ENCODE measurements at places on chromosomes 7 and 10.

- no peak for DNase-seq
These were observed 40.4 kb downstream of the PDIA4 start for GRCh38 chr7:148987751-148988512.

DNA sequence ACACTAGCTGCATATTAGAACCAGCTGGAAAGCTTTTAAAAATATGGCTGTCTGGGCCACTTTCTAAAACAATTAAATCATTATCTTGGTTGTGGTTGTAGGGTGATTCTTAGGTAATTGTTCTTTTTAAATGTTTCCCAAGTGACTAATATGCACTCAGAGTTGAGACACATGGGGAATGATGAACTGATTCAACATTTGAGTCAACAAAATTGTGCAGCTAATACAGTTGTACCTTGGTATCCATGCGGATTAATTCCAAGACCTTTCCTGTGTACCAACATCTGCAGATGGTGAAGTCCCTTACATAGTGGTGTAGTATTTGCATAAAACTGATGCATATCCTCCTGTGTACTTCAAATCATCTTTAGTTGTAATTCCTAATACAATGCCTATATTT, 242.2 kb downstream of the ATRNL1 start:
- DNase-seq, result no peak

DNA sequence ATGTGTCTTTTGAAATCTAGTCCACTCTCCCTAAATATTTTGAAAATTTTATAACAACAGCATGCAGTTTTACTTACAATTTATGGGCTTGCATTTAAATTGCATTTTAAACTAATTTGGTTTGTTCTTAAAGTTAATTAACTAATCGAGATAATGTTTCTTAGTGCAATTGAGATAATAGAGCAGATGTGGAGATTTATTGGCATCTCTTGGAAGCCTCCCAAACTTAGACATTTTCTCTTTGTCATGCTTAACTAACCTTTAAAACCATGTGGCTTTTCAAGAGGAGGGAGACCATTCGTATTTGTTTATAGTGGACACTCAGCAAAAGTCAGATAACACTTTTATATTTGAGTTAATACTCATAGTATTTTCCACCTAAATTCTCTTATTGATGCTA, 887.0 kb upstream of the CELF2 start:
- DNase-seq, result no peak

- DNase-seq, result no peak
These were observed 148.1 kb downstream of the HTR7 start for GRCh38 chr10:90709727-90710126.

DNA sequence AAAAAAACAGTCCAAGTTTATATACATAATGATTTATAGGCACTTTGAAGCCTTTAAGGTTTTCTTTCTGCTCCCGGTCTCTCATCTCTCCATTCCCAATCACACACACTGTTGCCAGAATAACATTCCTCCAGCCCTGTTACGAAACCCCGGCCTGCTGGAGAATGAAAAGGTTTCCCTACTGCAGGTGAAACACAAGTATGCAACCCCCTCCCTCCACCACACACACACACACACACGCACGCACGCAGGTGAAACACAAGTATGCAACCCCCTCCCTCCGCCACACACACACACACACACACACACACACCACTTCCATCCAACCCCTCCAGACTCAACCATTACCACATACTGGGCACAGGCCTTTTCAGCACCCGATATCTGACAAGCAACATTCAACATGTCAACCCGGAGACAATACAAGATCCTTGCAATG, 87.5 kb downstream of the PARD3 start:
- no peak for DNase-seq

GRCh38 chr10:125700355-125700911, 17.5 kb upstream of the TEX36 start:
- no peak for DNase-seq

DNA sequence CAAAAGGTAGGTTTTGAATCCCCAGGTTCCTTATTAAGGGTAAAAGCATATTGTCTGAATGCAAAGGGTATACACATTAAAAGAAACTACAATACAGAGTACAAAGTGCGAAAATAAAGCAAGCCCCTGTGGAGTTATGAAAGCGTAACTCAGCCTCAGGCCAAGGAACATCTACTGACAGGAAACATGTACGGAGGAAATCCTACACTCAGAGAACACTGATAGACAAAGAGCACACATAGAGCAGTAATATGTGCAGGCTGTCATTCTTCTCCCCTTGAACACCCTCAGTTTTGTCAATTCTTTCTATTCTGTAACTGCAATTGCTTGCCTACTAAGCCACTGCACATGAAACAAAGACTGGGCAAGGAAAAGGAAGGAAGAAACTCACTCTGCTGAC, 150.2 kb downstream of the DGKB start:
- no peak for DNase-seq

DNA sequence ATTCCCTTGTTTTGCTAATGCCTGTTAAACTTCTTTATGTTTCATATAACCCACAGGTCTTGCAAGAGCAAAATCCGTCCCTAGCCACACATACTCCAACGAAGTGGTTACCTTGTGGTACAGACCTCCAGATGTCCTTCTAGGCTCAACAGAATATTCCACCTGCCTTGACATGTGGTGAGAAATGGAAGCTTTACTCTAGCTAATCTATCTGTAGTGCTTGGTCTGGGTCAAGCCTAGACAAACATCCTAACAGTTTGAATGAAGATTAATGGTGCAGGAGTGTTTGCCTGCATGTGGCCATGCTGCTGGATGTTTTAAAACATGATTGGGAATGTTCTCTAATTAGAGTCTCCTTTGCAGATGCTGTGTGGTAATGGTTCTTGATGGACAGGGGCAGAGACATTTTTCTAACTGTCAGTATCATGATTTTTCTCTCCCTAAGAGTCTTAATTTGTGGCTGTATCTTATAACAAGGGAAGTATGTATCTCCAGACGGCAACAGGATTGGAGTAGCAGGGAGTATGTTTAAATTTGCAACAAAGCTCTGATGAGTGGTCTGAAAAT, 308.5 kb upstream of the FZD1 start:
- DNase-seq, result no peak

- DNase-seq, result no peak
These were observed 102.3 kb upstream of the RHEB start for GRCh38 chr7:151621961-151622360.

- DNase-seq, result no peak
These were observed 21.7 kb downstream of the PAPOLB start for GRCh38 chr7:4840079-4840501.

- no peak for DNase-seq
These were observed 123.9 kb downstream of the LRRC4 start for GRCh38 chr7:127907110-127908040.

GRCh38 chr10:72244573-72245038, 28.5 kb upstream of the ASCC1 start:
- DNase-seq, result no peak

DNA sequence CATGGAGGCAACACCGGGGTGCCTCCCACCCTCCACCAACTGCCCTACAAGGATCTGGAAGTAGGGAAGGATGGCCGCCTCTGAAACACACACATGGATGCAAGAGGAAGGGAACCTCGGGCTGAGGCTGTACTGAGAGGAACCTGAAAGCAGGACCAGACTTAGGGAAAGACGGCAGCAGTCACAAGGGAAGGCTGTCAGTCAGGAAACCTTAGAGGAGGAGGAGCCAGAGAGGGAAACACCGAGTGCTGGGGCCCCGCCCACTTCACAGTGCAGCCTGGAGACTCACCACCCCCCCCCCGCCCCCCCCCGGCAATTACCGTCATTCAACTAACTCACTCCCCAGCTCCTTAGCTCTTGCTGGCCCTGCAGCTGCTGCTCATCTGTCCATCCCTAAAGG, 2.5 kb downstream of the CYREN start:
- no peak for DNase-seq

DNA sequence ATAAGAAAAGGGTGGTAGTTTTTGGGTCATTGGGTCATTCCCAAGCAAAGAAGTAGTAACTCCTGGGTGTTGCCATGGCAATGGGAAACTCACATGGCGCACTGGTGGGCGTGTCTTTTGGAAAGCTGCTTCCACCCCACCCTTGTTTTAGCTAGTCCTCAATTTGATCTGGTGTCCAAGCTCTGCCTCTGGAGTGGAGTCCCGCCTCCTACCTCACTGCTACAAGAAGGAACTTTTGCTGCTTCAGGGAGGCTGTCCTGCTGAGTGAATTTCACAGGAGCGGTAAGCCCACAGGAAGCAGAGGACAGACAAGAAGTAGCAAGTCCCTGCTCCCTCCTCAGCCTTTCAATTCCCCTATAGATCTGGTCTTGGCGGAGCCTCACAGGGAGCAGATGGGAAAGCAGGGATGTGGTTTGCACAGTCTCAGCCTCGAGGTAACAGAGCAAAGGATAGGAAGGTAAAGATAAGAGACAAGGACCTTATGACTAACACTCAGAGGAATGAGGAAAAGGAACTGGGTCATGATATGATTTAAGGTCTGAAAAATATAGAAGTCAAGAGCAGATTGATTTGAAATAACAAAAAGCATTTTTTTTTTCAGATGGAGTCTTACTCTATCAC, 700.3 kb downstream of the TNS3 start:
- DNase-seq, result no peak

GRCh38 chr7:75054744-75055143, 18.9 kb downstream of the RCC1L start:
- peak; percentile 55 for DNase-seq

DNA sequence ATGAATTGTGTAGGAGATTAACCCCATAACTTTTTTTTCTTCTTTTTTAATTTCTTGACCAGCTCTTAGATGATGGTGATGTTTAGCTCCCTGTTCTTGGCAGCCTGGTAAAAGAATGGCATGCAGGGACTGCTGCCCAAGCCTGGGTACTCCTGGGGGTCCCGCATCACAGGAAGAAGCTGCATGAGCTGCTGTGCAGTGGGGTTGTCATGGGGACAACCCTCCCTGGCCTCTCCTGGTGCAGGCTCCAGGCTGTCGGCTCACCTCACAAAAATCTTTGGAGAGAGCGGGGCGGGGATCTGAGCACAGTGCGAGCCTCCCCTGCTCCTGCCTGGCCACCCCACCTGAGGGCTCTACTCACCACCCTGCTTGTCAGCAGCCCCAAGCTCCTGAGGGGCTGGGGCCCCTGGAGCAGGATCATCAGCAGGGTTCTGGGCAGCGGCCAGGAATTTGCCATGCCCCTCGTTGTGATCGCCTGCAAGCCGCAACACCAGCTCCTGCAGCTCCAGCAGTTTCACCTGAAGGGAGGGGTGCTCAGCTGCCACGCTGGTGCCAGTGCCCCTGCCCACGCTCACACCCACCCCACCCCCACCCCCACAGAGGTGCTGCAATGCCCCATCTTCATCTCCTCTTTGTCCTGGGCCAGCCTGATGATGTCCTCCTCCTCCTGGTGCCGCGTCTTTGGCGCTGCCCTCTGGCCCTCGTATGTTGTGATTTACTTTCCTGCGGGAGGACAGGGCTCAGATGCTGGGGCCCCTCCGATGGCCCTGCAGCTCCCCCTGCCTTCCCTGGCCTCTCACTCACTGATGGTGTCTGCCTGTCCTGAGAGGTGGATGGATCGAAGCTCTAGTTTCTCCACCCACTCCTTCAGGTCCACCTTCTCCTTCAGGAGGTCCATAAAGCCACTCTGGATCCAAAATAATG, 15.5 kb upstream of the MTPAP start:
- no peak for DNase-seq

DNA sequence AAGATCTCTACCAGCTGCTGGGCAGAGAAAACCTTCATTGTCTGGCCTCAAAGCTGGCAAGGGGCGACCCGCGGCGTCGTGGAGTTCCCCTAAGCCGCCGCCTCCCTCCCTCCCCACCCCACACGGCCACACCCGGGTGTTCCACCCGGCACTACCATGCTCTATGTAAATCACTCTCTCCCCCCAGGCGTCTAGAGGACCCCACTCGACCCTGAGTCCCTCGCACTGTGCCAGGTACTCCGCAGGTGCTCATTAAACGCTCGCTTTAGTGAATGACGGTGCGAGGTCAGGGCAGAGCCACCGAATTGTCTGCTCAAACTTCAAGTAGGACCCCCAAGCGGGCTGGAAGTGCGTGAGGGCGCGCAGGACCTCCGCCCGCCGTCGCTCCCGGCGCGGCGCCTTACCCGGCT, 628 bp downstream of the PARP12 start:
- DNase-seq, result peak; percentile 4

GRCh38 chr10:84542522-84543490, 214.4 kb downstream of the CCSER2 start:
- DNase-seq, result peak; percentile 15

- no peak for DNase-seq
These were observed 2.3 kb downstream of the ERLIN1 start for GRCh38 chr10:100183481-100183880.

GRCh38 chr7:121023683-121024511, 35.4 kb downstream of the CPED1 start:
- DNase-seq, result no peak

GRCh38 chr10:124378271-124378670, 40.5 kb downstream of the OAT start:
- DNase-seq, result no peak

DNA sequence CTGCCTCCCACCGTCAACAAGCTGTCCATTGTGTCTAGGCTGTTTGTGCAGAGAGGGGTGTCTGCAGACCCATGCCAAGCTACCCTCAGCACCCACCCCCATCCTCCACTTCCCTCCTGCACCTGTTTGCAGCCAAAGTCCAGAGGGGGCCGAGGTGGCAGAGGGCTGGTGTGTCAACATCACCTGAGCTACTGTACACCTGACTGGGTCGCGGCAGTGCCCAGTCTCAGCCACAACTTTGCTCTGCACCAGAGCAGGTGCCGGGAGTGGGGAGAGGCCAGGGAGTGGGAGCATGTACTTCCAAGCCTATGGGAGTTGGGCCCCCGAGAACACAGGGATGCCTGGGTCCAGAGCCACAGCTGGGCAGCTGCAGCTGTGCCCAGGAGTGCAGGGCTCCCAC, 93.1 kb downstream of the AUTS2 start:
- DNase-seq, result no peak

GRCh38 chr7:88540012-88540411, 219.5 kb upstream of the ZNF804B start:
- no peak for DNase-seq

- DNase-seq, result no peak
These were observed 13.7 kb downstream of the BPGM start for GRCh38 chr7:134660242-134660785.

DNA sequence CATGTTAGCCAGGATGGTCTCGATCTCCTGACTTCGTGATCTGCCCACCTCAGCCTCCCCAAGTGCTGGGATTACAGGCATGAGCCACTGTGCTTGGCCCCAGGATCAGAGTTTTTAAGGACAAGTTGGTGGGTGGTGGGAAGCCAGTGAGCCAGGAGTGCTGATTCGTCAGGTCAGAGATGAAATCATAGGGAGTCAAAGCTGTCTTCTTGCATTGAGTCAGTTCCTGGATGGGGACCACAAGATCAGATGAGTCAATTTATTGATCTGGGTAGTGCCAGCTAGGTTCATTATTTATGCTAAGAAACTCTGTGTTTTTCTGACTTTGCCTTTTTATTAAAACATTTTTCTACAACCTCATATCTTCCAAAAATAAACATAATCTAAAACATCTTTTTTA, 423.8 kb downstream of the ARL4A start:
- DNase-seq, result no peak

DNA sequence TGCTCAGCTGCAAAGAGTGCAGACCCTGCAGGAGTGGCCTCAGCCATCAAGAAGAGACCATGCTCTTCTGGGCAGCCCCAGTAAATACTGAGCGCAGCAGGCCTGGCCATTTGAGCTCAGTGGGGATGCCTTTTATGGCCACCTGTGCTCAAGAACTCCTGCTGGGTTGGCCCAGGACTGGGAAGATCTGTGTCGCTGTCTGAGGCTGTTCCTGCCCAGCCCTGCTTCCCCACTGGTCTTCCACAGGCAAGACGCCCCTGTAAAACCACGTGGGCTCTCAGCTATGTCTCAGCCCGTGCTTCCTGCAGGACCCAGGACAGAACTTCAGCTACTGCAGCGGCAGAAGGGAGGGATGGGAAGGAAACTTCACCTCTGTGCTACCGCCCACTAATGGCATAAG, 10.5 kb upstream of the PPIF start:
- DNase-seq, result no peak

- no peak for DNase-seq
These were observed 99.3 kb downstream of the FAM53B start for GRCh38 chr10:124644771-124645415.
